ENCODE measurements at places on chromosomes 1 and 21.

GRCh38 chr1:8219530-8219929 is 98.4 kb upstream of the SLC45A1 start:
- DNase-seq = no peak

DNA sequence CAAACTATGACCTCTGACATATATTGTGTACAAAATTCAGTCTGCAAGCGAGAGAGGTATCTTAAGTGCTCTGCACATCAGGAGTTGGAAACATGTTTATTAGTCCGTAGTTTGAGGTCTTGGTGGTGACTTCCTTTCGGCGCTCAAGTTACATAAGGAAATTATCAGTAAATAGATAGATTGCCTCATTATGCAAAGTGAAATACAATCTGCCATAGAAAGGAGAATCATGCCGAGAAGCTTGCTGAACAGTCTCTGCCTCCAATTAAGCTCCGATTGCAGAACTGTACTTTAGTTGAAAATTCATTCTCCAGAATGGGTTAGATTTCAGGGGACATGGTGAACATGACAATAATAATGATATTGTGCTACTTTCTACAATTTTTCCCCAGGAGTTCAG is 271.8 kb downstream of the BRINP2 start:
- no peak for DNase-seq

- DNase-seq = no peak
These were observed 11.5 kb upstream of the CFAP45 start for GRCh38 chr1:159911326-159912070.

DNA sequence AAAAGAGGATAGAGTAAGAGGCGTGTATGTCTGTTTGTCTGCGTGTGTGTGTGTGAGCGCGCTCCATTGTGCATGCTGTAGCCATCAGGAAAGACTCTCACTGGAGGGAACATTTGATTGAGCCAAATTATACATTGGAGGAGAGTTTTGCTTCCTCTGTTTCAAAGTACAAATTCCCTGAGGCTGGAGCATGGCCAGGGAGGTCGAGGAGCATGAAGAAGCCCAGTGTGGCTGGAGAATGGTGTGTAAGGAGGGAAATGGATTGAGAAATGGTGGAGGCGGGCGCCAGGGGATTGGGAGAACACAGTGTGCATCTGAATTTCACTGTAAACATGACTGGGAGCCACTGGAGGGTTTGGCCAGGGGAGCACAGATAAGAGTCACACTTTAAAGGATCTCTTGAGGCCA is 22.1 kb upstream of the EFNA1 start:
- no peak for DNase-seq

- DNase-seq = no peak
These were observed 1.0 kb upstream of the STRIP1 start for GRCh38 chr1:110033421-110033820.

DNA sequence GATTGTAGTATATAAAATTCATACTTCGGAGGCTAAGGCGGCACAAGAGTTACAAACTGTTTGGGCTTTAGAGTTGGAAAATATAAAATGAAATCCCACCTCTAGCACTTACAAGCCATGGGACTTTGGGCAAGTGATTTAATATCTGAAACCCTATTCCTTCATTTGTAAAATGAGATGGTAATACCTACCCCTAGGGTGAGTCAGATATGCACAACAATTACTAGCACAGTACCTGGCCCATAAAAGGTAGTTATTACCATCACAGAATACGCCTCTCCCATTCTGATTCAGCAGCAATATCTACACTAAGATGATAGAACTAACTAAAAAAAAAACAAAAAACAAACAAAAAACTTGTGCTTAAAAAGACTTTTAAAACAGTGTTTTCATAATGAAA is 3.5 kb downstream of the KLHL12 start:
- DNase-seq = no peak

DNA sequence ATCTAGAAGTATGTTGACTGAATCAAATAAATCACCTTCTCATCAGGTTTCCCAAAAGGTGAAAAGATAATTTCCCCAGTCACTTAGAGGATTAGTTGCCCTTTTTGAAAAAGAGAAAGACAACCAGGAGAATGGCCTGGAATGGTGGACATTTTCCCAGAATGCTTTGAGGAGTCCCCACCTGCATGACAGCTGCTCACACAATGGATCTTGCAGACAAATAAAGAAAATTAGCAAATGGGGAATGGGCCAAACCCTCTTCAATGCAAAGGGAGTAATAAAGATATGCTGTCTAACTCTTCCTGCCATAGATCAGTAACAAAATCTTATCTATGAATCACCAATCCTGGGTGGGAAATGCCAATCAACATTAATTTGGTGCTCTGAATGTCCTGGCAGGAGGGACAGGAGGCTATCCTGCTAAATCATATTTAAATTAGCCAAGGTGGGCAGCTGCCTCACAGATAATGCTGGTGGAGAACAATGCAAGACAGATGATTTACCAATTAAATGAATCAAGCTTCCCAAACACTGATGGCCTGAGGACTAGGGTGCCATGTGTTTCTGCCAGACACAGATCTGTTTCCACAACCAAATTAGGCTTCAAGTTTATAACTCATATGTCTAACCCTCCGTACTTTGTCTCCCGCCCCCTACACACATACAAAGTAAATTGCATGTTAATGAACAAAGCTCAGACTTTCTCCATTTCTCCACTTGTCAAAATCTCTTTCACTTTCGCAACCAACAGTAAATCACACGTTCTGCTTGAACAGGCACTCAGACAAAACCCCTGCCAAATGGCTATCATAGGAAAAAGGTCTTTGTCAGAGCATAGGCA is 488.0 kb upstream of the PLXNA2 start:
- peak; percentile 35 for DNase-seq

DNA sequence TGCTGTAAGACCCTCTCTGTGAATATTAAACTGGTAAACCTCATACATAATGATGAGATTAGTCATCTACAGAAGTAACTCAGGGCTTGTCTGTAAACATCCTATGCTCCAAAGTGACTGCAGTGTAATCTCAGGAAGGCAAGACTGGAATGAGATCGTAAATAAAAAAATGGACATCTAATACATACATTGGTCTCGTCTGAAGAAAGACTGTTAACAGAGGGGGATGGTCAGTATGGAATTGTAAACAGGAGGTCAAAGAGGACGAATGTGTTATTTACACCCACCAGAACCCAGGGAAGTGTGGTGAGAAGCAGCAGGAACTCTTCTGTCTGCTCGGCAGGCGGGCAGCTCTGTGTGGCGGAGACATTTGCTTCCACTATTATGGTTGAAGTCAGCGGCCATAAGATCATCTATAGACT is 51.4 kb downstream of the DISC1 start:
- no peak for DNase-seq

Measured in NCI-H2029 treated with DMSO at 0.1 percent for 48 hours (cell line).